ENCODE measurements at places on chromosomes 6 and 20.

DNA sequence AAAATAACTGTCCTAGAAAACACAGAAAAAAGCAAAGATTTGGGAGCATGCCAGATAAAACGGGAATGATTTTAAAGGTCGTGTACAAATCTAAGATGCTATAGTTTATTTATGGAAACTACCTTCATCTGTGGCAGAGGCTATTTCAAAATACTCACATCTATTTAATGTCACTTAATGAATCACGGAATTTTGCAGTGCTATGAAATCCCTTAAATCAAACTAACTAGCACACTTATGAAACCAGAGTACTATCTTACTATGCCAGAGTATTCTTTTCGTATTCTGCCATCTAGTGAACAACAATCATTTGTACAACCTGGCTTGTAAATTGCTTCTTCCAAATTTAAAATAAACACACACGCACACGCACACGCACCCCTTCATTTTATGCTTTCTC lies 77.9 kb upstream of the BMP5 start:
- no peak for DNase-seq

DNA sequence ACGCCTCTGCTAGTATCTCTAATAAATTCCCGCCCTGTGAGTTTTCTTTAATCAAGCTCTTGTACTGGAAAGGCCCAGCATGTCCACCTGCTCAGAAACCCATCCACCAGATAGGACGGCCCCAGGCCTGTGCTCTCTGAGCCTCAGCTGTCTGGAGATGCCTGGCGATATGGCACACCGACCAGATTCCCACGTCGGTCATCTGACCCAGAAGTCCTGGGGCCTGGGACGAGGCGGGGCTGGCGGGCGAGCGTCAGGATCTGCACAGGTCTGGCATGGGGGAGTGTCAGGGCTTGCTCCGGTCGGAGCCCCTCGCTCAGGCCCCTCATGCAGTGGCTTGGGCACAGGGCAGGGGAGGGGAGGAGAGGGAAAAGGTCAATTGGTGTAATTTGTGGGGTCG lies 10.2 kb downstream of the RNASET2 start:
- DNase-seq = no peak

DNA sequence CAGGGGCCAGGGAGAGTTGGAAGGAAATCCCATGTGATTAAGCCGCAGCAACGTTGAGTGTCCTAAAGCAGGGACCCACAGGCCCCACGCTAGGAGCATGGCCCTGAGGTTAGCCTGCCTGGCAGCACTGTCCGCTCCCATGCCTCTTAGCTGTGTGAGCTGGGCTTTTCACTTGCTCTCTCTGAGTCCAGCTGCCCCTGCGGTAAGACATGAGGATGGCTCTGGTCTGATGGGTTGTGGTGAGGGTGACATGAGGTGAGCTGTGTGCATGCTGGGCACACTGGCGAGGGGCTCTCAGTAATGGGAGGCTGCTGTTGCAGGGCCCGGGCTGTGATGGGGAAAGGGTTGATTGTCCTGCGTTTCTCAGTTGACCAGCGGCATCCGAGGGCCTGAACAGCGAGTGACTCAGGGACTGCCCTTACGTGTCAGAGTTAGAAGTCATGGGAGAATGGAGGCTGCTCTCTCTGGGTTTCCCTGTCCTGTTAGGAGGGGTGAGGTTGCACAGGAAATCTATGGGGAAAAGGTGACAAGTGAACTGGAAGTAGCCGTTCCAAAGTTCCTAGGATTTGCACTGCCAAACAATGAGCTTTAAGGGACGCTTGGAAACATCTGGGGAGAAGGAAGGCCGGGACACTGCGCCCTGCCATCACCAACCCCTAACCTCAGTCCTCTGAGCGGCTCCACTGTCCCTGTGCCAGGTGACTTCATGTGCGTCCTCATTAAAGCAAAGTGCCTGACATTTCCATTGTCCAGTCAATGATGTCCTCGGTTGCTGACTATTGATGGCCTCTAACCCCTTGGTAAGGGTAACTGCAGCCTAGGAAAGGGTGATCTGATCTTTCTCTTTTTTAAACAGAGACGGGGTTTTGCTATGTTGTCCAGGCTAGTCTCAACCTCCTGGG lies 51.3 kb downstream of the ADNP start:
- DNase-seq = no peak

DNA sequence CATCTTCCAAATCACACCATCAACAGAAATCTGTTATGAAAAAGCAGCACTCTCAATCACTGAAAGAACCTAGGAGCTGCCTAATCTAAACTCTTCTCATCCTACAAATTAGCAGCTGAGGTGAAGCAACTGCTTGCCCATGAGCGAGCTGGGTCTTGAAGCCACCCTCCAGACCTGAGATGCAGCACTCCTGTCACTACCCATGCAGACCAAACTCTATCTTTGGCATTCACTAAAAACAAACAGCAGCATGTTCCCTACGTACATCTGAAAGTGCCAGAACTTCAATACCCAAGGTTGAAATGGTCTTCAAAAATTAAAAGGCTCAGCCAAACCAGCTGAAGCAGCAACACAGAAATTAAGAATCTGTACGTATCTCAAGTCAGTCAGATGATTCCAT lies 14.3 kb downstream of the ADNP start:
- no peak for DNase-seq

GRCh38 chr6:106056746-106057390 lies 29.3 kb upstream of the PRDM1 start:
- no peak for DNase-seq

DNA sequence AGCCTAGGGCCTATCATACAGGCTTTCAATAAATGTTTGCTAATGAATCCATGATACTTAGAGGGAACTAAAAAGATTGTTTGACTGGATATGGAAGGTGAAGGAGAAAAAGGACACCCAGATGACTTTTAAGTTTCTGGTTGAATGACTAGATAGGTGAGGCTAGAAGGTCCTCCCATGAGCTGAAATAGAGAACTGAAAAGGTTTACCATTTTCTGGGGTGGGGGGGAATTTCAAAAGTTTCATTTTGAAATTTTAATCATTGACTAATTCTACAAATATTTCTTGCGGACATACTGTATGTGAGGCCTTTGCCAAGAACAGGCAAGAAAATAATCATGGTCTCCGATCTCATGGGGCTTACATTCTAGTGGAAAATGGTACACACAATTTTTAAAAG lies 17.9 kb upstream of the ZBTB2 start:
- no peak for DNase-seq

GRCh38 chr20:39789411-39789810 lies 827.3 kb downstream of the DHX35 start:
- no peak for DNase-seq

- DNase-seq = peak; percentile 60
These were observed at the start of the genes PPIL6 and SMPD2 for GRCh38 chr6:109440331-109441068. PPIL6 (minus strand) TSS chr6:109440628; CDS start chr6:109440590, 38 bp downstream. SMPD2 (plus strand) TSS chr6:109440724; CDS start chr6:109441122, 398 bp downstream.

- DNase-seq = no peak
These were observed 492.5 kb upstream of the MANEA start for GRCh38 chr6:95084867-95085266.

DNA sequence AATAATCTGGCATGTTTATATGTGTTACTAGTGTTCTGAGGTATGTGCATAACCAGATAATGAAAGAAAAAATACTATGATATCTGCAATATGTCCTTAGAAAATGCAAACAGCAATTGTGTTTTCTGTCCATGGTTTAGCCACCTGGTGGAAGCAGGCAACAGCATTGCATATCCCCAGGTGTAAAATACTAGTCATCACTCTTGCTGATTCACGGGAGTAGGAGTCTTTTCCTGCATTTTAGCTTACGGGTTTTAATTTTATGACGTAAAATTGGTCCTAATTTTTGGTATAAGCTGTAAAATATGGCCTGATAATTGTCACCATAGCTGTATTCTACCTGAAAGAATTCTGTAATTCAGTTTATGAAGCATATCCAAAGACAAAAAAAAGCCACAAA lies 2.5 kb downstream of the RNF182 start:
- no peak for DNase-seq

- DNase-seq = no peak
These were observed 70.9 kb downstream of the IBTK start for GRCh38 chr6:82176616-82177015.

DNA sequence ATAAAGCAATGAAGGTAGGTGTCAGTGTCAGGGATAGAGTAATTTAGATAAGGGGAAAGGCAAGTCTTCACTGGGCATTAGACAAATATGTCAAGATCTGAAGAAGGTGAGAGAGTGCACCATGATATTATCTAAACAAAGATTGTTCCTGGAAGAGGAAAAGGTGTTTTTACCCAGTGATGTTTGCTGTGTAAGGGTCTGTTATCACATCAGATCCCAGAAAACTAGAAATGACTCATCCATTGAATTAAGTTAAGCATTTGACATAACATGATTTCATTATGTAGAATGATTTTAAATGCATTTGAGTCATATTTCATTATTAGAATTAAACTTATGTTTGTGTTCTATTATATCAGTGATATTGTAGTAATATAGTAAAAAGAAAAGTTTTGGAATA lies 1279.5 kb upstream of the CITED2 start:
- no peak for DNase-seq

- DNase-seq = no peak
These were observed 103.6 kb downstream of the ZMYND8 start for GRCh38 chr20:47252879-47253307.

- DNase-seq = no peak
These were observed 14.8 kb upstream of the ADGB start for GRCh38 chr6:146583966-146584365.

GRCh38 chr20:20411402-20411801 lies 43.5 kb downstream of the INSM1 start:
- DNase-seq = no peak

- DNase-seq = no peak
These were observed at the start of gene OR2H2 for GRCh38 chr6:29584821-29585220. OR2H2 (plus strand) TSS chr6:29585121; CDS start chr6:29587945, 2,824 bp downstream.

GRCh38 chr6:143545976-143546547 lies 34.5 kb upstream of the FUCA2 start:
- DNase-seq = no peak

DNA sequence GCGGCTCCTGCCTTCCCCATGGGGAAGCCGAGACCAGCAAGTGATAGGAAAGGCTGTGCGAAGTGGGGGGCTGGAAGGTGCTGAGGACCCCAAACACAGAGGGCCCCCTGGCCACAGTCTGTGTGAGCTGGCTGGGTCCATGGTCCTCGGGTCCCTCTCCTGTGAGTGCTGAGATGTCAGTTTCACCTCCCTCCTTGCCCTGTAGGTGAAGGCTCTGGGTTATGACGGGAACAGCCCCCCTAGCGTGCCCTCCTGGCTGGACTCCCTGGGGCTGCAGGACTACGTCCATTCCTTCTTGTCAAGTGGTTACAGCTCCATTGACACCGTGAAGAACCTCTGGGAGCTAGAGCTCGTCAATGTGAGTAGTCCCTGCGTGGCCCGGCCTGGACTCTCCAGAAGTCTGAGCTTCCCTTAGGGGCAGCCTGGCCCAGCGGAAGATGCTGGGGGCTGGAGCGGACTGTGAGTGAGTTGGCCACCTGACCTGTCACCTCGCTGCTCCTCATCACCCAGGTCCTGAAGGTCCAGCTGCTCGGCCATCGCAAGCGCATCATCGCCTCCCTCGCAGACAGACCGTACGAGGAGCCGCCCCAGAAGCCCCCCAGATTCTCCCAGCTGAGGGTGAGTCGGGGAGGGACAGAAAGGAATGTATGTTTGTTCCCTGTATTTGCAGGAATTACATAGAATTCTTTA lies 61.7 kb downstream of the TCP11 start:
- no peak for DNase-seq

- no peak for DNase-seq
These were observed 79.9 kb downstream of the CEBPB start for GRCh38 chr20:50270569-50270968.

- no peak for DNase-seq
These were observed 33.6 kb downstream of the TFAP2A start for GRCh38 chr6:10381133-10381829.

- no peak for DNase-seq
These were observed 63.5 kb downstream of the RIN2 start for GRCh38 chr20:19821606-19822005.

GRCh38 chr6:9875605-9876353 lies 539.1 kb downstream of the TFAP2A start:
- no peak for DNase-seq

Measured in stimulated activated CD4-positive, alpha-beta T cell treated with anti-CD3 and anti-CD28 coated beads, Interleukin-1b, Interleukin-23, amount 100 ng/mL, for 1 hour (primary cell).